Colonic mucosa (tissue), 4 donors: ENCODE measurements at places on chromosomes 6 and 20.

- no peak for DNase-seq
Observed at GRCh38 chr6:151738960-151739359, 68.5 kb upstream of the ESR1 start.

DNA sequence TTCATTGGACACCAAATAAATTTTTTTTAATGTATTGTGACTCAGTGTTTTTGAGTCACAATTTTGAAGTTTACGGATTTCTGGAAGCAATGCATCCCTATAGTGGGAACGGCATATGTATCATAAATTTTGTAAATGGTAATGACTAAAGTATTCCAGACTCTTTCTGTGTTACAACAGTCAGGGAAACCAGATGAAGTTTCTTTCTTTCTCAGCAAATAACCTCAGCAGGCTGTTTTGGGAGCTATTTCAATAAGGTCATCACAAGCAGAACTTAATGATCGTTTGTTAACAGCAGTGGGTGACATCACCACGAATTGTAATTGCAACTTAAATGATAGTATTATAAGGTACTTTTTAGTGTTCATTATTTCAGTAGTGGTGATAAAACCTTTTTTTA, 52.0 kb downstream of the HIVEP1 start:
- no peak for DNase-seq

GRCh38 chr6:70353448-70353847, 50.6 kb upstream of the COL9A1 start:
- no peak for DNase-seq

DNA sequence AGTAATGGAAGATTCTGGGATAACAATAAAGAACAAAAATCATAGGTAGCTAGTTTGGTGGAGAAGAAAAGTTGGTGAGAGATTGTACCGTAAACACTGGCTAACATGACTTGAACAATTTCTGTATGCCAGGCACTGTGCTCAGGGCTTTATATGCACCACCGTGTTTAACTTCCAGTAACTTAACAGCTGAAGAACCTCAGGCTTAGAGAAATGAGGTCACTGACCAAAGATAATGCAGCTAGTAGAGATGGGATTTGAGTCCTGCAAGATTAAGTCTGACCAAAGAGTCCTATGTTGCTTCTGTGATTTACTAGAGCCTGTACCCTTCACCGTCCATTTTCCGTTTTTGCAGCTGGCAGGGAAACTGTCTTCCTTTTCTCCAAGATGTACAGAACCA, 2.7 kb downstream of the CSTF1 start:
- no peak for DNase-seq

DNA sequence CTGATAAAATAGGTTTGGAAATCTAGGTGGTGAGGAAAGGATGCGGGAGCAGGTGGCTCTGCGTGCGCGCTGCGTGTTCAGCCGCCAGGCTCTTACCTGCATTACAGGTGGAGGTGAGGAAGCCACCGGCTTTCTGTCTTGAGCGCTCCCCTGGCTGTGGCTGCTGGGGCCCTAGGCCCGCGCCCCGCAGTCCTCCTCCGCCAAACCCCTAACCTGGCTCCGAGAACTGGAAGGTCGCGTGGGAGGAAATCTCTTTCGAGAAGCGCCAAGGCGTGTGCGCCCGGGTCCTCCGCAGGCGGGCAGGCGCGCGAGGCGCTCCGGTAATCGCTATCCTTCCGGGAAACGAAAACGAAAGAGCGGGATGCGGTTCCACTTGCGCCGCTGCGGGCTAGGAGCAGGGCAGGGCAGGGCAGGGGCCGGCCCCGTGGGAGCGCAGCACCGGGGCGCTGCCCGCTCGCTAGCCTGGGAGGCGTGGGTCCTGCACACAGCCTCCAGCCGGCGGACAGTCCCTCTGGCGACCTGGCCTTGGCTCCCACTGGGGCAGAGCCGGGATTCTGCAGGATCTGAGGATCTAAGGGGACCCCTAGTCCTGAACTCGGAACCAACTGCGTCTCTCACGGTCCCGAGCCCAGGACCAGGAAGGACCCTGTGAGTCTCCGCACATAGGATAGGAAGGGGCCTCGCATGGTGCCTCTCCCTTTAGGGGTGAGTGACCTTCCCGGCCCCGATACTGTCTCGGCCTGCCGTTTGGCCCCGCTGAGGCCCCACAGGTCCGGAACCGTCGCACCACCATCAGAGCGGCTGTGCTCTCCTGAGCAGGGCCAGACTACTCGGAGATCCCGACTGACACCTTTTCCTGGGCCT, at the start of gene ETV7:
Gene ETV7, minus strand, starts transcription at position 230 of the 864 bp plus-strand sequence. Its CDS starts 128 bp downstream, at position 102.
- peak; percentile 67 for DNase-seq

- DNase-seq = no peak
Observed at GRCh38 chr6:42349753-42350511, 101.8 kb downstream of the TRERF1 start.

GRCh38 chr6:159232751-159233150, 63.6 kb downstream of the FNDC1 start:
- DNase-seq = no peak

DNA sequence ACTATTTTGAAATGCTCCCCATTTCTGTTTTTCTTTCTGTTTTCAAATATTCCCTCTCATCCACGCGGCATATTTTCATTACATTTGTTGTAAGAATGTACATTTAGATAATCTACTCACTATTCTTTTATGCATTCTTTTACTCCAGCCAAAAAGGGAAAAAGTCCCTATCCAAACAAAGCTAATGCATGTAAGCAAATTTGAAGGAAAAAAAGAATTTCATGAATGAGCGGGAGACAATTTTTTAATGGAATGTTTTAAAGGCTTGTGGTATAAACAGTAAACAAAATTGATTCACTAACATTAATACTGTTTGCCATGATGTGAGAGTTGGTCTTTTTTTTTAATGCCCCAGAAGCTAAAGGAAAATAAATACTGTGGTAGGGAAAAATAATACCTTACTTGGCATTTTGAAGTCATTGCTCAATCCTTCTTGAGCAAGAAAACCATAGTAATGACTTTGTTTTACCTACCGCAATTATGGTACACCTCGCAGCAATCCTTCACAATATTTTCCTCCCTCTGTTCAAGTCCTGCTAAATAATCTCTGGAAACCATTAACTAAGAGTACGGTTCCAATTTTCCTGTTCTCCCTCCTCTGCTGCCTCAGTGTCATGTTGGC, 79.0 kb downstream of the BACH2 start:
- no peak for DNase-seq

DNA sequence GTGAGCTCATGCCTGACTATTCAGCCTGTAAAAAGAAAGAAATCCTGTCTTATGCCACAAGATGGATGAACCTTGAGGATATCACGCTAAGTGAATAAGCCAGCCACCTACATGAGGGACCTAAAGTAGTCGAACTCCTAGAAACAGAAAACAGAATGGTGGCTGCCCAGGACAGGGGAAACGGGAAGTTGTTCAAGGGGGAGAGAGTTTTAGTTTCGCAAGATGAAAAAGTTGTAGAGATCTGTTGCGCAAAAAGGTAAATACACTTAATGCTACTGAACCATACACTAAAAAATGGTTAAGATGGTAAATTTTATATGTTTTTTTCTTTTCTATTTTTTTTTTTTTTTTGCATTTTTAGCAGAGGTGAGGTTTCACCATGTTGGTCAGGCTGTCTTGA, 74.1 kb upstream of the RALY start:
- no peak for DNase-seq

- DNase-seq = no peak
Observed at GRCh38 chr6:157668009-157668401, 155.0 kb upstream of the SNX9 start.
